ENCODE measurements at places on chromosomes 5 and 9.

- DNase-seq = no peak
These were observed 294.2 kb downstream of the ICE1 start for GRCh38 chr5:5716665-5717064.

GRCh38 chr5:14706615-14707021 is 42.1 kb downstream of the OTULIN start:
- DNase-seq = peak; percentile 39

DNA sequence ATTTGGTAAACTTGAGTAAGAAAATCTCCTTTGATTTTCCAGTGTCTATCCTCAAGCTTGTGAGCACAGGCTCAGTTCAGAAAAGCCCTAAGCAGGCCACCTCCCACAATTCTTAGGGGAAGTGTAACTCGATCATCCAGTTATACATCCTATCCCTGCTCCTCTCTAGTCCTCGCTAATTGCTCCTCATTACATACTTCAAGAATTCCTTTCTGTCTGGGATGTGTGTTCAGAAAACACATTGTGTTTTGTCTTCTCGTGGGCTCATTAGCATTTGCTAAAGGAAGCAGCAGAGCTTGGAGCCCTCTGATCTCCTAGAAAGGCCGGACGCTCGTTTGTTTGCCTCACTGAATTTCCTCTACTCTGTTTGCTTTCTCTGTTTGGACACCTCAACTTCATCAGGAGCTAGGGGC is 268.2 kb upstream of the RFX3 start:
- DNase-seq = peak; percentile 33

GRCh38 chr9:89813482-89813881 is 208.7 kb downstream of the GADD45G start:
- no peak for DNase-seq

GRCh38 chr5:2753452-2754420 is 2.3 kb upstream of the IRX2 start:
- no peak for DNase-seq

- no peak for DNase-seq
These were observed 135.9 kb upstream of the RAD23B start for GRCh38 chr9:107147134-107147533.

DNA sequence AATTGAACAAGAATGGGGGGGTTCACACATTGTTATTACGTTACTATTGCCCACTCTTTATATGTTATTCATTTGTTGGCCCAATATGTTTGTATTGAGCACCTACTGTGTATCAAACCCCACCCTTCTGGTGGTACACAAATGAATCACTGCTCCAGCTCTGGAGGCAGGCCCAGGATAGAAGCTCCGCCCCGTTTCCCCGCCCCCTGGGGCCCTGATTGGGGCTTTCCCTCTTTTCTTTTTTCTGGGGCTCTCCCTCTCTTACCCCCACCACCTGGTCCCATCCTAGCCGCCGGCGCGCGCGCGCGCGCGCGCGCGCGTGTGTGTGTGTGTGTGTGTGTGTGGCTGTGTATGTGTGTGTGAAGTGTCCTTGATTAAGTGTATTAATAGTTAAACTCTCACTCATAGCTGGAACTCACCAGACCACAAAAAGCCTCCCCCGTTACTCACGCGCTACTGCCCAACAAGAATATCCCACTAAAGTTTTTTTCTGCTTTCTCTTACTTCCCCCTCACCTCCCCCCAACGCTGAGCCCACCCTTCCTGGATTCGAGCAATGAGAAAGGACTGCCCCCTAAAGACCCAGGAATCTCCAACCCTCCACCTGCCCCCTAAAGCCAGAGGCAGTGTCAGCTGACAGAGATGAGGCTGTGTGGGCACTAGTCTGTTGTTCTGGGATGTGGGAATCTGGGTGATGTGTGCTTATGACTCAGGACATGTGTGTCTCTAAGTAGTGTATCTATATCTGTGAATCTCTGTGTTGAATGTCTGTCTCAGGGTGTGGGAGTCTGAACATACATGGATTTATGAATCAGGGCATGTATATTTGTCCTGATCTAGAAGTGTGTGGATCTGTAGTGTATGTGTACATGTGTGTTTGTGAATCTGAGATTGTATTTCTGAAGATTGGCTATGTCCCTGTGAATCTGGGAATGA is 4.0 kb downstream of the CXXC5 start:
- peak; percentile 55 for DNase-seq

GRCh38 chr5:122187426-122187825 is 58.1 kb downstream of the ZNF474 start:
- no peak for DNase-seq

DNA sequence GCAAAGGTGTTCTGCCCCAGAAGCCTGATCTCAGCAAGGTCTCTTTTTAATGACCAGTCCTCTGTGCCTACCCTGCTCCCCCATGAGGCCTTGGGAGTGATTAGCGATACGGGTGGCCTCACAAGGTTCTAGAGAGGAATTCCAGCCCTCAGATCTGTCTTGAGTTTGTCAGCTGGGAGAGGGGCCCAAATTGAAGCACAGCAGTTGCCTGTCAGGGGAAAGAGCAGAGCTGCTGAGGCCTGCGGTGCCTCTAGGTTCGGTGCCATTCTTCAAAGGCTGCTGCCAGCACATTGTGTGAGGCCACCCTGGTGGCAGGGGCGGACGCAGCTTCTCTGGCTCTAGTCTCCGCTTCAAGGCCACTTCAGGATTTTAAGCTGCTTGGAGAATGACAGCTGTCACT is 85.7 kb upstream of the GRIA1 start:
- no peak for DNase-seq

DNA sequence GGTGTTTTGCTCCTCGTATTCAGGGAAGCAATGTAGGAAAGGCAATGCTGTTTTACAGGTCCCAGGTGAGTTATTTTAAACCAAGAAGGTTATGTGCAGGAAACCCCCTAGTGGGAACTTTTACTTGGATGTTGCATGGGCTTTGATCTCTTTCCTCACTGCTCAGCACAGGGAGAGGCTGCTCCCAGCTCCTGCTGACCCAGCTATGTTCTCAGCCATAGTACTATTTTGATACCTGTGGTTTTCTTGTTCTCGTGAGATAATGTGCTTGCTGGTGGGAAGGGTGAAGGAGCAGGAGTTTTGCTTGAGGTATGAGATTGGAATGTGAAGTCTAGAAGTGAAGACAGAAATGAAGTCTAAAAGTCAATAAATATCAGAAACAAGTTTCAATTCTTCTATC is 265.6 kb upstream of the FBXL7 start:
- no peak for DNase-seq

DNA sequence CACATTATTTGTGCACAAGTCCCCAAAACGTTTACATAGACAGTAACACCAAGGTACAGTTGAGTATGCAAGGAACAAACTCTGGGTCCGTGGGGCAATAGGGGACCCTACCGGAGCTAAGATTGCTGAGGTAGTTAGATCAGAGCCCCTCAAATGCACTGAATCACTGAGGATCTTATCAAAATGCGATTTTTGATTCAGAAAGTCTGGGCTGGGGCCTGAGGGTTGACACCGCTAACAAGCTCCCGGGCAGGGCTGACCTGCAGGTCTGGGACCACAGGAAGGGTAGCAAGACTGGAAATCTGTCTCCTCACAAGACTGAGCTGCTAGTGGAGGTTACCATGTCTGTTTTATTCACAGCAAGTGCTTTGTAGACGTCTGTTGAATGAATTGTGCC is 1.8 kb upstream of the IL3 start:
- no peak for DNase-seq

- no peak for DNase-seq
These were observed 9.6 kb downstream of the TMOD1 start for GRCh38 chr9:97510797-97511654.

DNA sequence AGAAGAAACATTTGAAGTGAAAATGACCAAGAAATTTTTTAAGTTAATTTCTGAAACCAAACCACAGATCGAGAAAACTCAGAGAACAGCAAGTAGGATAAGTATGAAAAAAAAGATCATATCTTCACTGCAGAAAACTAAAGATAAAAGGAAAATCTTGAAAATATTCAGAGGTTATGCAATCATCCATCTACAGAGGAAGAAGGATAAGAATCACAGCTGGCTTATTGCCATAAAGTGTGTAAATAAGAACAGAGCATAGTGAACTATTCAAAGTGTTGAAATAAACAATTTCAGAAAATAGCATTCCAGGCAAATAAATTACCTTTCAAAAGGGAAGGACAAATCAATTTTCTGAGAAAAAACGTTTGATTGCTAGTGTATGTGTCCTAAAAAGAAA is 1191.7 kb upstream of the CDH6 start:
- no peak for DNase-seq

DNA sequence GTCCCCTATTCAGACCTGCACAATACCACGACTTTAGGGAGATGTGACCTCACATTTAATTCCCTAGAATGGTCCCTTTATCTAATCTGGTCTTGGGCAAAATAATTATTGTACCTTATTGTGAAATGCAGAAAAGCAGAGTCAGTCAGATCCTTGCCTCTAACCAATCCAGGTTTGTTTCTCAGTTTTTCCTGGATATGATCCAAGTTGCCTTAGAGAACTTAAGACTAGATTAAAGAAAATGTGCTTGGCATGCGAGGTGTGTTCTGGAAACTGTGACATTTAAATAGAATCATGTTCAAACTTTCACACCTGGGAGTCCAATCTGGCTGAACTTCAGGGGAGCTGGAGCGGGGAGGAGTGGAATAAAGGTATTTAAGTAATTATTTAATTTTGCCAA is 696.2 kb downstream of the DNAH5 start:
- no peak for DNase-seq

- DNase-seq = no peak
These were observed 64.9 kb upstream of the HSPB3 start for GRCh38 chr5:54390539-54391031.

DNA sequence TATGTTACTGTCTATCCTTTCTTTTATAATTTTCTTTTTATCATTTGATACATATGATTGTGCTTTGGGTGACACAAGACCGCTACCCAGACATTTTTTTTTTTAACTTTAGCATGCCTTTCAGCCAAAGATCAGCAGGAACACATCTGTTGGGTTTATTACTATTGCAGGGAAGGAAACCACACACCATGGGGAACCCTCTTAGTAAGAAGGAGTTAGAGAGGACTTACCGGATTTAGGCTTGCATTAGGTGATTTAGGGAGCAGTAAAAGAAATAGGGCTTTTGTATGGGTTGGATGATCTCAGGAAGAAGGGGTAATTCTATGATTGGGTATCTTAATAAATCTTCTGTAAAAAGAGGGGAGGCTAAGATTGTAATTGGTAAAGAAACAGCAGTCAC is 138.2 kb downstream of the SNX18 start:
- DNase-seq = no peak

GRCh38 chr5:11054014-11054413 is 293.0 kb upstream of the DAP start:
- DNase-seq = no peak

Data from fibroblast of skin of left quadriceps (primary cell).